Progenitor cell of endocrine pancreas (in vitro differentiated cells): ENCODE measurements at places on chromosomes 16 and 17.

GRCh38 chr17:6669479-6670212 is 18.1 kb downstream of the C17orf100 start:
- no peak for DNase-seq

DNA sequence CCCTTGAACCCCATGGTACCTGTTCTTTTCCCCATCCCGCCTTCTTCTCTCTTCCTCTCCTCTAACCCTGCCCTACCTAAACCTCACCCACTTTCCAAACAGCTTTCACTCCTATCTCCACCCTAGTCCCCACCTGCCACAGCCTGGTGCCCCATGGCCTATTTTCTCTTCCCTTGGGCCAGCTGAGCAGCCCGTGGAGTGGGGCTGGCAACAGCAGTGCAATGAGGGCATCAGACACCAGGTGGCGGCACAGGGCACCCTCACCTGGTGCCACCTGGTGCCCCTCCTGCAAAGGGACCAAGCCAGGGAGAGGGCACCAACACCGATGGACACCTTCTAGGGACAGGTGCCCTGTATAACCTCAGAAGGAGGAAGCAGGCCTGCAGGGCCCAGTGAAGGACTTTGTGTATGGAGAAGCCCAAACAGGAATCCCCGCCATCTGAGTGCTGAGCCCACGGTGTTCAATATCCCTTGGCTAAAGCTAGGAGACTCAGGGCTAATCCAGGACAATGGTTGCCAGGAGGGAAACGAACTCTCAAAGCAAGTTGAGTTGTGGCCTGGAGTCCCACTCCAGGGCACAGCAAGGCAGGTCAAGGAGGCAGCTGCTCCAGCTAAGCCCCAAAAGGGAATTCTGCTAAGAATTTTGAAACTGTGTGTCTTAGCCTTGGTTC is 4.0 kb upstream of the ABCC3 start:
- DNase-seq = peak; percentile 56

- DNase-seq = no peak
Measured at GRCh38 chr16:71635632-71636031, 9.6 kb downstream of the MARVELD3 start.

DNA sequence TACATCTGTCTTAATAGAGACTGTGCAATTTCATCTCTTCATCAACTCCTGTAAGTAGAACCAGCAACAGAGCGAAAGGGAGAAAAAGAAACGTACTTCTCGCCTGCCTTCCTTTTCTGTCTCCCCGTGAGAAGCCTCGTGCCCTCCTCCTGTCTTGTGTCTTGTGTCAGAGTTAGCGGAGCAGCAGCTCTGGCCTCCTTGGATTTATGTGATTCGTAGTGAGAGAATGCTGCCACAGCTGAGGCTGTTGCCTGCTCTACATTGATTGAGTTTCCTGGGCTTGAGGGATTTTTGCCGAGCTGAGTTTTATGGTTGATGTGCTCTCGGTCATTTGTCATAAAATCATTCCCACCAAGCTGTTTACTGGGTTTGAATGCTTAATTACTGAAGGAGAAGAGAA is 579.1 kb upstream of the RBFOX1 start:
- no peak for DNase-seq

DNA sequence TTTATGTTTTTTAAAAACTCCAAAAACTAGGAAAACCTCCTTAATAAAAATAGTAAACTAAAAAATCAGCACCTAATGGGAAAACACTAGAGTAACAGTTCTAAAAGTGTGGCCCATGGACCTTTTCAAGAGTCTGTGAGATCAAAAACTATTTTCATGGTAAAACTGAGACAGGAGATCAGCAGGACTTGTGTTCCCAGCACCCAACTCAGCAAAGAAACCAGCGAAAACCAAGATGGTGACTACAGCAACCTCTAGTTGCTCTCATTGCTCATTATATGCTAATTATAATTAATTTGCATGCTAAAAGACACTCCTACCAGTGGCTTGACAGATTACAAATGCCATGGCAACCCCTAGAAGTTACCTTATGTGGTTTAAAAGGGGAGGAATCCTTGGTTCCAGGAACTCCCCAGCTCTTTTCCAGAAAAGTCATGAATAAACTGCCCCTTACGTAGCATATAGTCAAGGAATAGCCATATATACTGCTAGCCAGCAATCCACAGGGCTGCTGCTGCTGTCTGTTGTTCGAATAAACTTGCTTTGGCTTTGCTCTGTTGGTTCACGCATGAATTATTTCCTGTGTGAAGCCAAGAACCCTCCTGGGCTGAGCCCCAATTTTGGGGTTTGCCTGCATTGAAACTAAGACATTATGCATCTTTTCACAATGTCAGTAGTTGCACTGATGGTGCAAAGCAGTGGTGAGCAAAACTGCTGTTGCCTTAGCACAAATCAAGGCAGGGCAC is 12.4 kb downstream of the CMTR2 start:
- DNase-seq = no peak

GRCh38 chr17:58172369-58173071 is 5.7 kb downstream of the OR4D2 start:
- no peak for DNase-seq

DNA sequence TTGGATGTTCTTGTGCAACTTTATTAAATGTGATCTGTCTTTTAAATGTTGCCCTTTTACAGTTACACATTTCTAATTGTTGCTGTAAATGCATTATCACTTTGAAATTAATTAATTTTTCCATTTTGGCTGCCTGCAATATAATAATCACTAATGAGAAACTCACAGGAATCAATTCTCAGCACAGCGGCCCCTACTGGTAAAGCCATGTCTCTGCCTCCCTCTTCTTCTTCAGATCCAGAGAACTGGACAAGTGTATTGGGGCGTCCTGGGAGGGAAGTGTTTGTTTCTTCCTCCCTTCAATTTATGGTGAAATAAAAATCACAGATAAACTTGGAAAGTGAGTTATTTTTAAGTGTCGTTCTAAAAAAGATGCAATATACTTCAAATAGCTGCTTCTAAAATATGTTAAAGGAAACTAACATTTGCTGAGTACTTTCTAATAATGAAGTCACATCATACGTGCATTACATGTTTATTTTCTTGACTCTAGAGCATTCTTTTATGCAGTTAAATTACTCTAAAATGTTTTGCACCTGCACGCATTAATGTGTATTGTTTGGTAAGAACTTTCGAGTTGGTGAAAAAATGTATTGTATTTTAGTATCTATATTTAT is 338.0 kb downstream of the WWOX start:
- DNase-seq = no peak

- no peak for DNase-seq
Measured at GRCh38 chr16:87056551-87056950, 260.6 kb downstream of the C16orf95 start.

GRCh38 chr16:20510323-20510722 is 59.0 kb downstream of the ACSM2A start:
- no peak for DNase-seq

- DNase-seq = no peak
Measured at GRCh38 chr17:39018267-39019134, 51.3 kb upstream of the FBXO47 start.

- no peak for DNase-seq
Measured at GRCh38 chr16:63945806-63946205, 1176.1 kb downstream of the CDH11 start.

DNA sequence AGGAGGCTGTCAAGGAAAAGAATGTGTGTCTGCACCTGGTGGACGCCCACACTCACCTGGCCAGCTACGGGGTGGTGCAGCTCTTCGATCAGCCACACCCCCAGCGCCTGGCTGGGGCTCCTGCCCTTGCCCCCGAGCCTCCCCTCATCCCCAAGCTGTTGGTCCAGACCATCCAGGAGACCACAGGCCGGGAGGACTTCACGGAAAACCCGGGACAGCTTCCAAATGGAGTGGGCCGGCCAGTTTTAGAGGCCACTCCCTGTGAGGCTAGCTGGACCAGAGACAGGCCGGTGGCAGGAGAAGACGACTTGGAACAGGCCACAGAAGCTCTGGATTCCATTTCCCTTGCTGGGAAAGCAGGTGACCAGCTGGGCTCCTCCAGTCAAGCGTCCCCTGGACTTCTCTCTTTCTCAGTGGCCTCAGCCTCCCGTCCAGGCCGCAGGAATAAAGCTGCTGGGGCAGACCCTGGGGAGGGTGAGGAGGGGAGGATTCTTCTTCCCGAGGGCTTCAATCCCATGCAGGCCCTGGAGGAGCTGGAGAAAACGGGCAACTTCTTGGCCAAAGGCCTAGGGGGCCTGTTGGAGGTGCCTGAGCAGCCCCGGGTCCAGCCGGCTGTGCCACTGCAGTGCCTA is 2.2 kb downstream of the WDR81 start:
- no peak for DNase-seq

GRCh38 chr16:80803339-80804055 is 901 bp downstream of the CDYL2 start:
- peak; percentile 33 for DNase-seq

DNA sequence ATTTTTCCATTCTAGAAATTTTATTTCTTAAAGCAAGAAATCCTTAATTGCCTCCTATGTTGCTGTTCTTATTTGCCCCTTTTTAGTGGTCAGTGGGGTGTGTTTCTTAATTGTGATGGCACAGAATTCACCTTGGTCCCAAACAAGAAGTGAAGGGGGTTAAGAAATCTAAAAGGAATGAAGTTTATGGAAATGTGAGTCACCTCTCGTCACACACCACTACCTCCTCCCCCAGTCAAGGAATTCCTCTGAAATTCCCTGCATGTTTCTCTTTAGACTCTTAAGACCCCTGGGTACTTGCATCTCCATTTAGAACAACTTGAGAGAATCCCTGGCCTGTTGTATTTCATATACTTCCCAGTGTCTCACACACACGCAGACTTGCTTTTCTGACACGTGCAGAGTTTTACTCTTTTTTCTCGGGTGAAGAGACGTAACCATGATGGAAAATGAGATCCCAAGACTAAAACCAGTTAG is 247.4 kb downstream of the PRKCA start:
- no peak for DNase-seq

GRCh38 chr17:44408786-44409185 is 19.3 kb upstream of the ITGA2B start:
- DNase-seq = no peak

GRCh38 chr17:81400154-81400977 is 5.1 kb downstream of the BAHCC1 start:
- DNase-seq = no peak

GRCh38 chr17:29572691-29573557 is 4.4 kb downstream of the TP53I13 start:
- peak; percentile 59 for DNase-seq

DNA sequence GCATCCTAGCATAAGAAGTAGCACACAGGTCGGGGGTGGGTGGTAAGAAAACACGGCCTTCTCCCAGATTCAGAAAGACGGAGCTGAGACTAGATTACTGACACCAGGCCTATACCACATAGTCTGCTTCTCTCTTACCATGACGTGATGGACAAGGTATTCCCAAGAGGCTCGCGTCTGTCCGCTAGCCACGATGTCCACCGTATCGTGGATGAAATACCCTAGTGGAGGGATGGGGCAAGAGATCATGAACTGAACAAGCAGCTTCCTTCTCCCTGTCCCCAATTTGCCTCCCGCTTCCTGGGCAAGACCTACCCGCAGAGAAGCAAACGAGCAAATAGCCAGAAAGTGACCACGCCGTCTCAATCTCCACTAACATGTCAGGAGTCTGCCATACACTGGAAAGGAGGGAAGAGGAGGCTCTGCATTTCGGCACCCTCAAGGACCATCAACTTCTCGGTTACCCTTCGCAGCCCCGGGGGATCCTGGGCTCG is 820 bp downstream of the TLCD1 start:
- DNase-seq = no peak

DNA sequence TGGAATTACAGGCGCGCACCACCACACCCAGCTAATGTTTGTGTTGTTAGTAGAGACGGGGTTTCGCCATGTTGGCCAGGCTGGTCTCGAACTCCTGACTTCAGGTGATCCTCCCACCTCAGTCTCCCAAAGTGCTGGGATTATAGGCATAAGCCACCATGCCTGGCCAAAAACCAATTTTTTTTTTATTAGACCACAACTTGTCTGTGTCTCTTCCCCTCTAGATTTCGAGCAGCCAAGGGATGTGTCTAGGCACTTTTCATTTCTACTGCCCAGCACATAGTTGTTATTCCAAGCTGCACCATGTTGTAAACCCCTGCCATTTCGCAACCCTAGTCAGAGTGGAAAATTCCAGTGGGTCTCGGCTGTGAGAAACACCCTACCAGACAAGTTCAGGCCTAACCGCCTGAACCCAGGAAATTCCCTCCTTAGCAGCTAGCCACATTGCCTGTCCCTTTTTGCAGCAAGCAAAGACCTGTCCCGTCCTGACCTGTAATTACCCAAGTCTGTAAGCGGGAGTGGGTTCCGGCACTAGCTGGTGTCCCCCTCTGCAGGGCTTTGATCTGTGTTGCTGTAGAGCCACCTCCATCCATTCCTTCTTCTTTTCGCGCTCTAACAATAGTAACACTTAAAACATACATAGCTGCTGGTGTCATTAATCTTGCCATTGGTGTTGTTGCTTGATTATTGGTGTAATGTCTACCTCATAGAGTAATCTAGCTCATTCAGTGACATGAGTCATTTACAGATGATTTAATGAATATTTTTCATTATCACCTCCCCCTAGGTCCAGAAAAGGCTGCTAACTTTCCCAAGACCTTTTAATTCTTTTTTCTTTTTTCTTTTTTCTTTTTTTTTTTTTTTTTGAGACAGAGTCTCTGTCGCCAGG is 77.3 kb upstream of the ATF7IP2 start:
- DNase-seq = no peak

GRCh38 chr17:1577583-1578013 is 15.0 kb upstream of the PITPNA start:
- DNase-seq = no peak

DNA sequence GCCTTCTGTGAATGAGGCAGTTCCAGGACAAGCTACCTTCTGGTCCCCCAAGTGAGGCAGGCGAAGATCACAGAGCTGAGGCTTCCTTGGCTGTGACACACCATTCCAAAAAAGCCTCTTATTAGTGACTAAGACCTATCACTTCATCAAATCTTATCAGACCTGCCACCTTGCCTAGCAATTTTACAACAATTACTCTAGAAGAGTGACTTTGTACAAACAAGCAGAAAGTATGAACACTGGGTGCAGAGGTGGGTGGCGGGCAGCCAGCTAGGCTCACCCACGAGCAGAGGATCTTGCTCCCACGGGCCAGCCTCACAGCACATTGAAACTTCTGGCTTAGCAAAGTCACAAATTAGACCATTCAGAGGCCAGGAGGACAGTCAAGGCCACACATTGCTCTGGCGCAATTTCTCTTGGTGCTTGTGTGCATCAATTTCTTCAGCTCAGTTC is 2.2 kb upstream of the ICAM2 start:
- no peak for DNase-seq

GRCh38 chr16:11430601-11431317 is 85.5 kb downstream of the RMI2 start:
- DNase-seq = no peak

GRCh38 chr16:81717662-81718189 is 61.4 kb upstream of the PLCG2 start:
- no peak for DNase-seq

- no peak for DNase-seq
Measured at GRCh38 chr17:32854207-32854606, 22.7 kb downstream of the MYO1D start.

DNA sequence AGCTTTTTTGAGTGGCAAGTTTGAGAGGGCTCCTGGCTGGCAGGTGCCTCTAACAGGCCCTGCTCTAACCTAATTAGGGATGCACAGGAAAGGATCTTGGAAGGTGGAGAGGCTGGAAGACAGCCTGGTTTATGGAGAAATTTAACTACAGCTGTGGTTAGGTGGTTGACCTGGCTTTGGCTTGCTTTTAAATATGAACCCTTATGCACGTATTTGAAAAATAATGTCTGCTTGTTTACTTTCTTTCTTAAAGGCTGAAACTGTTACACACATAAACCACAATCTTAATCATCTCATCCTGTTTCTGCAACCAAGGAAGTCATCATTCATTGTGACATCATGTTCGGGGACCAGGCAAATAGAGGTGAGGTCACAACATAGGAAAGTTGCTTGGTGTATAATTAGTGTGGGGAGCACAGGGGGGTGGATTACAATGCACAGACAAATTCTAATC is 23.1 kb upstream of the DHRS13 start:
- DNase-seq = no peak
